ENCODE measurements at places on chromosomes 4 and X.

DNA sequence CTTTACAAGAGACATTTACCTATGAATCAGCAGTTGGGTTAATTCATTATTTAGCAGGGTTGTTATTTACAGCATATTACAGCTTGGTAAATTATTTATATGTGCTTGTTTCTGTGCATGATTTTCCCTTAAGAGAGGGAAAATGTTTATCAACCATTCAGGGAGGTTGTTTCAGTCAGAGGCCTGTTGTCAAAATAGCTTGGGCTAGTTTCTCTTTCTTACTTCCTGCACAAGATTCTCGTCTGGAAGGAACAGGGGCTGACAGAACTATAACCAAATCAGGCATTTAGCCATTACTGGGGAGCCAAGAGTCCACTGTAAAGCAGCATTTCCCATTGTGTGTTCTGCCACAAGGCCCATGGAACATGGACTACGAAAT, 135.8 kb downstream of the HS6ST2 start:
- no peak for DNase-seq

- DNase-seq = no peak
These were observed 48.6 kb upstream of the TRIM2 start for GRCh38 chr4:153155686-153156085.

GRCh38 chr4:148052448-148052847, 320.6 kb downstream of the ARHGAP10 start:
- no peak for DNase-seq

DNA sequence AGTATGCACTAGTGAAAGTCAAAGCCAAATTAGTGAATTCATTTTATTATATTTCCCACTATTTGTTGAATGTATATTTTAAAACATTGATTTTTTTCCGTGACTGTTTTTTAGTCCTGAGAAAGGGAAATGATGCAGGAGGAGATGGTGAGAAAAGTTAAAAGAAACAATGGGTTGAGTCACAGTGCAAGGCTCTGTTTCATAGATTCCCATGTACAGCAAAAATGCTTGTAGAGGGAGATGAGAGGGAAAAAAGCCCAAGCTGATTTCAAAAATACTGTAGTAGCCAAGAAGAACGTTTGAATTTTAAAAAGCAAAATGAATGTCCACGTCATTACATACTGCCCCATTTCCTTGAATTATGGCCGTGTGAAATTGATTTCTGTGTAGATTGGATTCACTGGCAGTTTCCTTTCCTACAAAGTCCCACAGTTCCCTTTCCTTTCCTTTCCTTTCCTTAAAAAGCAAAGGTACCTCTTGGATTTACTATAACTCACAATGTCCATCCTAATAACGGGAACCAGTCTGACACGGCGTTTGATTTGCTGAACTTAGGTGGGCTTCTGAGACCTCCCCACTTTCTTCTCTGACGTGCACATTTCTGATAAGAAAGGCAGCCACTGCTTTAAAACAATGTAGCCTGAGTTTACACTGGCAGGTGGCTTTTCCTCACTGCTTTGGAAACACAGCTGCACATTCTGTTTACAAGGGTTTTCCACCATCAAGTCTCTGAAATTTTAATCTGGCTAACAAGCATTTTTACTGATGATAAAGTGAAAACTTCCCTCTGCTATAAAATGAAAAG, 63.7 kb downstream of the SPCS3 start:
- no peak for DNase-seq

- DNase-seq = no peak
These were observed 543.5 kb downstream of the GABRG1 start for GRCh38 chr4:45580334-45580733.

- DNase-seq = no peak
These were observed 174.4 kb upstream of the BCOR start for GRCh38 chrX:40272141-40272540.

DNA sequence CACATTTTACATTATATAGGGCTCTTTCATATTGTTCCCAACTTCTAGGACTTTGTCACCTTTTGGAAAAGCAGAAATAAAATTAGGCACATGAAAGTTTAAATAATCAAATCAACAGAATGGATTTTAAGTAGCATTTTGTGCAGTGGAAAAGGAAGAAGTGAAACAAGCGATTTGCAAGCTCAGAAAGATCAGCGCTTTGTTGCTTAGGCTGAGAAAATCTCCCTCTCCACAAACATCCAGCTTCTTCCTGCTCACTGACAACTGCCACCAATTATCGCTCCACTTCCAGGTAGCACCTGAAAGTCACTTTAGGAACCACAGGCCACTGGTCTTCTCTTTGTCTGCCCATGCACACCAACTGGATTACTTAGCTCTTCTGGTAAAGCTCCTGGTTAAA, 2.0 kb upstream of the PDK3 start:
- no peak for DNase-seq

- DNase-seq = no peak
These were observed 16.3 kb upstream of the FAT1 start for GRCh38 chr4:186739802-186740434.

DNA sequence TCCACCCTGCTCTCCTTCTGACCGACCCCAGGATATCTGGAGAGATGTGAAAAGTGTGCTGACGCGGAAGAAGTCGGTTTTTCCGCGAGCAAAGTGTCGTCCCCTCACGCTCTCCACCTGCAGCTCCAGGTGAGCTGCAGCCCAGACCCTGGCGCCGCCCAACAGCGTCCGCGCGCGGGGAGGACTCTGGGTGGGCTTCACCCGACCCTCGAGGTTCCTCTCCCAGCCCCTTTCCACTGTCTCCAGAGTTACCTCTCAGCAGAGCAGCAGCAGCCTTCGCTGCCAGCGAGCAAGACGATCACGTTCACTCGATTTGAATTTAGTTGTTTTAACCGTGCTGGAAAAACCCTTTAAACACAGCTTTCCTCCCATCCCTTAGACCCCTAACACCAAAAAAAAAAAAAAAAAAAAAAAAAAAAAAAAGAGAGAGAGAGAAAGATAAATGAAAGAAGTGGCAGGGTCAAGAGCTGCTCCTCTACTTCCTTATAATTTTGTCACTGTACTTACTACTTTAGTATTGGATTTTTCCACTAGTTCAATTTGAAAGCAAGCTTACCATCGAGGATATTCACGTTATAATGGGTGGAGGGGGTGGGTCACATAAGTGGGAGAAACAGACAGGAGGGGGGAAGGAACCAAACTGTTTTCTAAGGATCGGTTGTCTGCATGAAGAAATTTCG, 758 bp upstream of the NR3C2 start:
- no peak for DNase-seq

DNA sequence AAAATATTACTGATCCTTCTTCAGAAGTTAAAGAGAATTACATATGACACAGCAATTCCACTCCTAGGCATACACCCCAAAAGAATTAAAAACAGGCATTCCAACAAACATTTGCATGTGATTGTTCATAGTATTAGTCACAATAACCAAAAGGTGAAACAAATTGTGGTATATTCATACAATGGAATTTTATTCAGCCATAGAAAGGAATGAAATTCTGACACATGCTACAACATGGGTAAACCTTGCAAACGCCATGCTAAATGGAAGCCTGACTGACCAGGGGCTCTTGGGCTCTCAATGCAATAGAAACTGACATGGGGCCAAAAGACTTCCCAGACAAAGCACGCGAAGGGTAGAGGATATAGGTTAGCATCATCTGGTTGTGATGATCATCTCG, 62.1 kb upstream of the S100G start:
- DNase-seq = no peak

GRCh38 chrX:151710457-151710856, 5.4 kb upstream of the FATE1 start:
- no peak for DNase-seq

DNA sequence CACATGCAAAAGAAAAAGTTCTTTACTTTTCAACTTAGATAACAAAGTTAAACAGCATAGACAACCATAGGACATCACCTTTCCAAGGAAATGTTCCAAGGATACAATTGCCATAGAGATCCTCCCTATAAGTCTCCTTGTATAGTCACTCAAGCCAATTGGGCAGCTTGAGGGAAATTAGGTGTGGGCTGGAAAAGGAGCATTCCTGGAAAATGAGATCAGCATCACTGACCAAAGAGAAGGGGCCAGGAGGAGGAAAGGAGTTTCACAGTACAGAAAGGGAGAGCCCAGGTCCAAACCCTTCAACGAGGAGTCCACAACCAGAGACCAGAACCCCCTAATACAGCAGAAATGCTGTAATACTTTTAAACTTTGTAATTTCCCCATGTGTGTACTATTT, 91.5 kb upstream of the PPARGC1A start:
- no peak for DNase-seq

DNA sequence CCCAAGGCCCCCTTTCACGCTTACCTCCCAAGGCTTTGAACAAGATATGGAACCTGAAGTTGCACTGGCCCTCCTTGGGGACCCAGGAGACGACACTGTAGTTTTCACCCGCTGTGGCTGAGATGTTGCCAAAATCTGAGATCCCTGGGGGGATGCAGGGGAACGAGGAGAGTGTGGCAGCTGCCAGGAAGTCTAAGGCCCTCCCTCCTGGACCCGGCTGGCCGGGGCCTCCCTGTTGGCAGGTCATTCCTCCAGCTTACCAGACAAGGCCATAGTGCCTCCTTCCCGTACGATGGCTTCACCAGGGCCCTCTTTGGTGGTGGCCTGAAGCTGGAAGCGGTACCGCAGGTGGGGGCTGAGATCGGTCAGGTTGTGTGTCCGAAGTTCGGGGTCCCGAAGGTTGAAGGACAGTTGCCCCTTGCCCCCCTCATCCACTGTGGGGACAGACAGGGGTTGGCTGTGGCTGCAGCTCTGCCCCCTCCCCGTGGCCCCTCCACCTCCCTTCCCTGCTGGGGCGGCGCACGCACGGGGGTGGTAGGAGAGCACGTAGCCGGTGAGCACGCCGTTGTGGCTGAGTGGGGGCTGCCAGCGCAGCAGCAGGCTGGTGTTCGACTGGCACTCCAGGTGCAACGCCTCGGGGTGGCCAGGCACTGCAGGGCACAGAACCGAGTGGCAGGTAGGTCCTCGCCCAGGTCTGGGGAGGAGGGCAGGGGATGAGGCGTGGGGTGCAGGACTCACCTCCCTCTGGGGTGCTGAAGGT, 21.2 kb downstream of the L1CAM start:
- no peak for DNase-seq

DNA sequence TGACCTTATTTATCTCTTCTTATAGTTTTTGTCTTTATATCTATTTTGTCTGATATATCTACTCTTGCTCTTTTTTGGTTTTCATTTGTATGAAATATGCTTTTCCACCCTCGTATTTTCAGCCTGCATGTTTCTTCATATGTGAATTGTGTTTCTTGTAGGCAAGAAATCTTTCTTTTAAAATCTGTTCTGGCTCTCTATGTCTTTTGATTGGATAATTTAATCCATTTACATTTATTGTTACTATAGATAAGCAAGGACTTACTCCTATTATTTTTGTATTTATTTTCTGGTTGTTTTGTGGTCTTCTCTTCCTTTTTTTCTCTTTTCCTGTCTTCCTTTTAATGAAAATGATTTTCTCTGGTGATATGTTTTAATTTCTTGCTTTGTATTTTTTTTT, 403.1 kb downstream of the DCAF12L2 start:
- no peak for DNase-seq

- no peak for DNase-seq
These were observed 716 bp downstream of the FHIP1A start for GRCh38 chr4:151409470-151410313.

All from NCI-H2029 treated with DMSO at 0.1 percent for 48 hours (cell line).